ENCODE measurements at places on chromosomes 5 and 9. TPM values are rescaled to one million over a fixed set of nuclear protein-coding genes. Genes with fewer than 3 reads are reported as not detected.

- no peak for DNase-seq
These were observed 62.0 kb downstream of the CAVIN4 start for GRCh38 chr9:100639854-100640253.

GRCh38 chr5:179416114-179416822 lies 71.0 kb upstream of the ADAMTS2 start:
- no peak for DNase-seq

- DNase-seq: no peak
These were observed 28.0 kb downstream of the ATP6V0E1 start for GRCh38 chr5:173011566-173011965.

GRCh38 chr9:27838876-27839275 lies 265.6 kb upstream of the C9orf72 start:
- DNase-seq: no peak

DNA sequence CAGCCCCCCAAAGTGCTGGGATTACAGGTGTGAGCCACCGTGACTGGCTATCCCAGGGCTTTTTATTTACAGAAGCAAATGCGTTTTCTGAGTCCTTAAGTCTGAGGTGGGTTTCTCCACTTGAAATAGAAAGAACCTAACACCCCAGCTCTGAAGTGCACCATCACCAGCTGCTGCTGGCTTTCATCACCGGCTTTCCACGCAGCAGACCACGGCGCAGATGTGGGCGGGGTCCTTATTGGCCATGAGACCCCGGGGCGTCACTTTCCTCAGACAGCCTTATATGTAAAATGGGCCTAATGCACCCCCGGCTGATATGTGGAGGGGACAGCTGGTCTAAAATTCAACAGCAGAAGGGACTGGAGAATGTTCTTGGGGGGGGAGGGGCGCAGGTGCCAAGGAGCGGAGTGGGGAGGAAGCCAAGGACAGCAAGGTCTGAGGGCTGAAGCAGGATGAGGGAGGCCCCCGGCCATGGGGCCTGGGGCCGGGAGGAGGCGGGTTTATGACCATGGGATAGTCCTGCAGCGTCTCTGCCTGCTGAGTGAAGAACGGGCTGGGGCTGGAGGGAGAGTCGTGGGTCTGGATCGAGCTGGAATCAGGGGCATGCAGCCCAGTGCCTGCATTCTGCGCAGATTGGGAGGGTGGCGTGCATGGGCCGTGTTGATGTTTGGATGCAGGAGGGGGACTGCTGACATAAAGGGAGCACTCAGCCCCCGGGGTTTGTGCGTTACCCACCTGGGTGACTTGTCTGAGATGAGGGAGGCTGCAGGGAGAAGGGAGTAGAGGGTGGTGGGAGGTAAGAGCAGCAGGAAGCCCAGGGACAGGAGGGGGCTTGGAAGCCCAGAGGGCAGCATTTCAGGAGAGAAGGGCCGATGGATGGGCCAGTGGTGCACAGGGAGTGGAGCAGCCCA lies 30.2 kb downstream of the RASGEF1C start:
- DNase-seq: no peak

DNA sequence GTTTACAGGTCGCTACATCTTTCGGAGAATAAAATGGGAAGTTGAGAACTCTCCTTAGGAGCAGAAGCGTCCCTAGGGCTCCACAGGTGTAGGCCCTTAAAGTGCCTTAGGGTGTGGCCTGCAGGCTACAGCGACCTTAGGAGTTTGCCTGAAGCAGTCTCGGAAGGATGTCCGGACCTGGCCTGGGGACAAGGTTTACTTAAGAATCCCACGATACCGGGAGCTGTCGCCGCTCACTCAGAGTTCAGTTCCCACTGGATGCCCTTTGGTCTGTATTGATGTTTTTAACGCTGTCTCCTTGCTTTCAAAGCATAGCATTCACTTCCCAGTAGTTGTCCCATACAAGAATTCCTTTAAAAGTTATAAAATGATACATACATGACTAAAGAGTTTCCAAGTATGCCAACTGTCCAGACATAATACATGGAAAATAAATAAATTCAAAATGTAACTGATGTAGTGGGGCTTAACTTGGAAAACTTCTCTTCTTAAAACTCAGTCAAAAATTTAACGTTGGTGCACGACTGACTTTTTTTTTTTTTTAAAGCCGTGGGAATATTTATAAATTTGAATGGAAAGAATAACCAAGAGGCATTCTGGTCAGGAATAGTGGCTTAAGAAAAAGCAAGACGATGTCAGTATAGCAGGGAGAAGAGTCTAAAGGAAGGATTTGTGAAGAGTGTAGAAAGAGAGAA lies 848 bp downstream of the RAD50 start:
- DNase-seq: peak; percentile 37

GRCh38 chr5:167899490-167900070 lies 391.9 kb upstream of the WWC1 start:
- DNase-seq: no peak

- DNase-seq: no peak
These were observed 69.8 kb upstream of the CCDC112 start for GRCh38 chr5:115366223-115366622.

- no peak for DNase-seq
These were observed 79.0 kb downstream of the ZNF462 start for GRCh38 chr9:106941916-106942315.

GRCh38 chr9:137970098-137970497 lies 92.5 kb downstream of the CACNA1B start:
- DNase-seq: no peak

GRCh38 chr9:85964949-85965348 lies 24.0 kb downstream of the NAA35 start:
- DNase-seq: no peak

- no peak for DNase-seq
These were observed 96.0 kb downstream of the MEGF10 start for GRCh38 chr5:127386557-127386956.

GRCh38 chr5:1855075-1855474 lies 27.6 kb downstream of the IRX4 start:
- no peak for DNase-seq

DNA sequence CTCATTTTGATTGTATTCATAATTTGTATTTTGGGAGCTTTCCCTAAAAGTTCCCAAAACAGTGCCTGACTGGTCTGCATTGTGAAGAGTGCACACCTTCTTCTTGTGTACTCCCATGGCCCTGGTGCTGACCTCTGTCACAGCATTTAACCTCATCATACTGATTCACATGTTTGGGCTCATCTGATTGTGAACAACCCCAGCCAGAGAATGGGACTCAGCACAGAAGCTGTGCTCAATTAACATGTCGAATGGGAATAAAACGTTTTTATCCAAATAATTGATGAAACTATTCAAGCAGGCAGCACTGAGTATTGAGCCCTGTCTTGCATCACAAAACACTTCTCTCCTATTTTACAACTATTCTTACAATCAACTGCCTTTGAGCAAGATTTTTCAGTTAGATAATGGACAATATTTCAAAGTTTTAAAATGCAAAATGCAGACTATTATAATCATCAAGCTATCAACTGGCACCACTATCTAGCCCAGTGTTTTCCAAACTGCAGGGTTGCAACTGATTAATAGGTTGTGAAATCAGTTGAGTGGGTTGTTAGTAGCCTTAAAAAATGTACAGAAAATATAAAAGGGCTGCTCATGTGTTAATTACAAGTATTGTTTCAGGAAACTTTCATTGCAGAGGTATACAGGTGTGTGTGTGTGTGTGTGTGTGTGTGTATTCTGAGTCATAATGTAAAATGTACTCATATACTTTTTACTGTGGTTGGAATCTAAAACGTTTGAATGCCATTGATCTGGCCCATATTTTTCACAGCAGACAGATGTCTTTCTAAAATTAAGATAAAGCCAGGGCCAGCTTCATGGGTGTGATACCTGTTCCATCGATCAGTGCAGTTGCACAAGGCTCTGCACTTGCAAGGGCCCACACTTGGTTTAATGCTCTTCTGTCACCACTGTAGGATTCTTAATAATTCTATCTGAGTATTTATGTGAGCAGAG lies 190.5 kb downstream of the PIK3R1 start:
- no peak for DNase-seq

DNA sequence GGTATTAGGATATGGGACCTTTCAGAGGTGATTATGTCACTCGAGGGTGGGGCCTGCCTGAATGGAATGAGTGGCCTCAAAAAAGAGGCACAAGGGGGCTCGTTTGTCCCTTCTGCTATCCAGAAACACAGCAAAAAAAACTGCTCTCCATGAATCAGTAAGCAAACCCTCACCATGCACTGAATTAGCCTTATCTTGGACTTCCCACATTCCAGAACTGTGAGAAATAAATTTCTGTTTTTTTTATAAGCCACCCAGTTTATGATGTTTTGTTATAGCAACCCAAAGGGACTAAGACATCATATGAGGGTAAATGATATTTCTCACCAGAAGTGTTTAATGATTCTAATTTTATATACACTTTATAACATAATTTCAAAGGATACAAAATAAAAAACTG lies 476.6 kb upstream of the EDIL3 start:
- DNase-seq: no peak

- peak; percentile 44 for DNase-seq
These were observed 195.6 kb downstream of the KIAA0825 start for GRCh38 chr5:94422812-94423211.

DNA sequence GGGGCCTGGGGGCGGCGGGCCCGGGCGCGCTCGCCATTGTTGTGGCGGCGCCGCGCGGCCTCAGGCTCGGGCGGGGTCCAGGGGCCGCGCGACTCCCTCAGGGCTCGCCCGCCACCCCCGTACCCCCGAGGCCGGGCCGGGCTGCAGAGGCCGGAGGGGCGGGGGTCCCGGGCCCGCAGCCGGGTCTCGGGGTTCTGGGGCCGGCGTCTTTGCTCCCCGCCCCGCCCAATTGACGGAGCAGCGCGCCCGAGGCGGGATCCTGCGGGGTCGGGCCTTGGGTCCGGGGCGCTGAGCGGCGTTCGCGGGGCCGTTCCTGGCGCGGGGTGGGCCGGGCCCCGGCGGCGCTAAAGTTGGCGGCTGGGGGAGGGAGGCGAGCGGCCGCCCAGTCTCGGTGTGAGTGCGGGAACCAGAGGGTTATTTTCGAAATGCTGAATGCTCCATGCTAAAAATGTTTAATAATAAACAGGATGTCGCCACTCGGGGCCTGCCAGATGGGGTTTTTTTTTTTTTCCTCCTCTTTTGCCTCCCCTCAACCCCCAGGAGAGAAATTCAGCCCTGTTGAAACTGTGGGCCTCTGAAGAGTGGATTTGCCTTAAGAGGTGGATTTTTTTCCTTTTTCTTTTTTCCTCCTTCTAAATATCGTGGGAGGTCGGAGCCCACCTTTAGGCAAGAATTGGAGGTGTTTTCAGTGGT lies 724 bp downstream of the PRRC2B start:
- no peak for DNase-seq

GRCh38 chr5:77379558-77380061 lies 112.5 kb downstream of the WDR41 start:
- DNase-seq: no peak

- no peak for DNase-seq
These were observed 34.3 kb downstream of the MTMR12 start for GRCh38 chr5:32278406-32278805.

DNA sequence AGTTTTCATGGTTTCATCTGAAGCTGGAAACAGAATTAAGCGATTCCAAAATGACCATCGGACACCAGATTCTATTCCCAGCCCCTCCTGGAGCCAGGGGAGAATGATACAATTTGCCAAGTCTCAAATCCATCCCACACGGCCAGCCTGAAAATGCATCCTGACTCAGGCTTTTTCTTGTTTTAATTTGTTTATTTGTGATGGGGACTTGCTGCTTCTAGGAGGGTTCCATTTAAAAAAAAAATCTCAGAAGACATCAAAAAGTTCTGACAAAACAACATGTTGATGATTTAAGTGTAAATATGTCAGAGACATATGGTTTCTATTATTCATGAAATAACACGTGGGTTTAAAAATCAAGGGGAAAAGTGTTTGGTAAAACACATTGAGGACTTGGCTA lies 173.2 kb downstream of the GAS1 start:
- DNase-seq: no peak

GRCh38 chr5:95731571-95732554 lies 727 bp downstream of the RHOBTB3 start:
- DNase-seq: no peak

DNA sequence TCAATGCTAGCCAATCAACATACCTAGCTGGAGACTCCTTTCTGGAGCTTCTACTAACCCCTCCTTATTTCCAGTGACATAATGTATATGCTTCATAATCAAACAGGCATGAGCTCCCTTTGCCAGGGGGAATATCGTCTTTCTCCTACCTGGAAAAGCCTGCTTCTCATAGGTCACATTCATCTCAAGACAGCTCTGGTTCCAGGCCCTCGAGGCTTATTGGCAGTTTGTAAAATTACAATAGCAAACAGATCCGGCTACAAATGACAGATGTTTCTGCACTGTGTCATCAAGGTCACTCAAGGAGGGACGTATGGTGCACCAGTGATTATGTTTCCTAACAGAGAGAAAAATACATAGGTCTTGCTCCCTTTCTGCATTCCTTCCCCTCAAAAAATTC lies 140.0 kb downstream of the SAXO1 start:
- no peak for DNase-seq

- DNase-seq: no peak
These were observed 148.2 kb downstream of the FBXL17 start for GRCh38 chr5:108233617-108234155.

DNA sequence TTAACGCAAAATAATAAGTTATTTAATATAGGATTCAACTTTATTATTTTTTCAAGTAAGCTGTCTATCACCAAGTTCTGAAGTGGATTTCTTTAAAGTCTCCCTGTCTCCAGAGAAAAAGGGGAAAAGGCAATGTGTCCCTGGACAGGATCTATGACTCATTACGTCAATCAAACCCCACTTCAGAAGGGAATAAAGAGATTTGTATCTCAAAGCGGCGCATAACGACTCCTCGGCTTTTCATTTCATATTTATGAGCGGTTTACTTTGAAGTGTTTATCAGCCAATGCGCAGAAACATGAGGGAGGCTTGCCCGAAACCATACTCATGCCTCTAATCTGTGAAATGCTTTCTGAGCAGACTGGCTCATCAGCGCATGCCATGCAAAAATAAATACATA lies 938.6 kb upstream of the WWC1 start:
- no peak for DNase-seq

- no peak for DNase-seq
These were observed 67.1 kb upstream of the GGTA1 start for GRCh38 chr9:121566481-121567465.

GRCh38 chr5:9388941-9389674 lies 156.8 kb downstream of the SEMA5A start:
- no peak for DNase-seq

- no peak for DNase-seq
These were observed 36.4 kb upstream of the ZFAND5 start for GRCh38 chr9:72401396-72401795.

- no peak for DNase-seq
These were observed 167.9 kb upstream of the VLDLR start for GRCh38 chr9:2453701-2454100.

NUTM2G gene
- total RNA-seq: not detected

AHRR gene
- 12.7 TPM for total RNA-seq

NTNG2 gene
- total RNA-seq: 2.5 TPM

CAVIN4 gene
- total RNA-seq: 0.59 TPM

SH3GLB2 gene
- 87.9 TPM for total RNA-seq

LHFPL2 gene
- total RNA-seq: 17.9 TPM

COMMD10 gene
- total RNA-seq: 35.3 TPM

BTNL9 gene
- 11.7 TPM for total RNA-seq

SH2D3C gene
- total RNA-seq: 1.3 TPM

SPATA31E1 gene
- total RNA-seq: not detected
